Amniotic epithelial cell (primary cell): ENCODE measurements at places on chromosomes 5 and 9.

DNA sequence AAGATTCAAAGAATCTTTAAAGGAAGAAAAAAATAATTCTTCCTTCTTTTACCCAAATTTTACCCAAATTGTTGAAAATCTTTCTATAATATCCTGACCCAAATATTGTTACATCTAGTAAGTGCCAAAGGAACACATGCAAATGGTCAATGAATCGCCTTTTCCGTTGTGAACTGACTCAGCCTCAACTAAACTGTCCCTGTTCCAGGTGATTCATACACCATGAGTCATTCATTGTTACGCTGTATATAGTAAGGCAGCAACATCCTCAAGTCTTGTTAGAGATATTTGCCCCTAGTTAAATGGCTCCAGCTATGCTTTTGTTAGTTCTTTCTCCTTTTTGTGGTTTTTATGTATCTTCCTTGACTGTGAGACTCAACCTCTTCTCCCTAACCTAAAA is 9.7 kb downstream of the PTGER4 start:
- DNase-seq, result peak; percentile 90

GRCh38 chr5:74767579-74767913 is 497 bp downstream of the NSA2 start:
- peak; percentile 72 for DNase-seq

- no peak for DNase-seq
Observed at GRCh38 chr5:169089343-169089742, 211.6 kb downstream of the SLIT3 start.

DNA sequence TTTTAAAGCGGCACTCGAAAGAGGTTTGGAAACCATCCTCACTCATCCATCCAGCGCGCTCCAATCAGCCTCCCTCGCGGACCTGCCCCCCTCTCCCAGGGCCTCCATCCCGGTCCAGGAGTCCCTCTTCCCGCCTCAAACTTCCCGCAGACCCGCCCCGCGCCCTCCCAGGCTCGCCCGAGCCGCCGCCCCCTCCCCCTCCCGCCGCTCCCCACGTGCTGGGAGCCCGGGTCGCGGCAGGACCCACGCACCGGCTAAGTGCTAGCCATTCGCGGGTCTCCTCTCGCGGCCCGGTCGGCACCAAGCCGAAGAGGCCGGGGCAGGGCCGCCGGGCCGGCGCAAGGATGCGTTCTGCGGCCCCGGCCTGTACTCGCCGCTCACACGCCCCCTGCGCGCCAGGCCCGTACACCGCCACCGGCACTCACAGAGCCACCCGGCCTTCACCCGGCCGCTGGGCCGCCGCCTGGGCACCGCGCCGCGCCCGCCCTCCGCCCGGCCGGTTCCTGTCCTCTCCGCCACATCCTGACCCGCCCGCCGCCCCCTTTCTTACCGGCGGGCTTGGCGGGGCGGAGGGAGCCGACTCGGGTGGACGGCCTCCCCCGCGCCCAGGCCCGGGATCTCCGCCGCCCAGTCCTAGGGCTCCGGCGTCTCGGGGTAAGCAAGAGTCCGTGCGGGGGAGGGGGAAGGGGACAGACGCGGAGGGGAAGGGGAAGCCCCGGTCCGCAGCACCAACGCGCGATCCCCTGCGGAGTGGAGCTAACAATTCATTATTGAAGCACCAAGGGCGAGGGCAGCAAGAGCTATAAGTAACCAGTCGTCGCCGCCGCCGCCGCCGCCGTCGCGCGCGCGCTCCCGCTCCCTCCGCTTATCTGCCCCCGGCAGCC is 576 bp downstream of the CHD1 start:
- peak; percentile 48 for DNase-seq

DNA sequence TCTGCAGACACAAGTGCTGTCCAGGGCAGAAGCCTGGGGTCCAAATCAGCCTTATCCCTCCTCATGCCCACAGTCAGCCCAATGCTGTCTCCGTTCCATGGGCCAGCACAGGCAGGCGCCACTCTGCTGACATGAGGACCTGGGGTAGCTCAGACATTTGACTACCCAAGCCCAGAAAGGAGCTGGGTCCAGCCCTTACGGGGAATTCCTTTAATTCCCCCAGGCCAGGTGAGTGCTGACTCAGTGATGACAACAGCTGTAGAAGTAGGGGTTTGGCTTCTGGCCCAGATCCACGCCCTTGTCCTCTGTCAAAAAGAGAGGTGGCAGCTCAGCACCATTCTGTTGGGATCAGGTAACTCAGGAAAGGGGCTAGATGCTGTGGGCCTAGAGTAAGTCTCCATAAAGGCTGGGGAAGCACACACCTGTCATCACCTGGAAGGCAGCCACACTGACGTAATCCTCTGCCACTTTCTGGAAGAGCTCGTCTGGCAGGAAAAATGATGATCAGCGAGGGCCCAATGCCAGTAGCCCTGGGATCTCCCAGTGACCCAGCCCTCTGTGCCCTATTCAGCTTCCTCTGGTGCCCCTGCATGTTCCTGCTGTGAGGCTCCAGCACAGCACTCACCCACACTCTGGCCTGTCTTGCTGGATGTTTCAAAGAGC is 1.9 kb downstream of the RAB24 start:
- no peak for DNase-seq

GRCh38 chr5:15183520-15183919 is 311.9 kb upstream of the ANKH start:
- DNase-seq, result peak; percentile 3

- no peak for DNase-seq
Observed at GRCh38 chr9:12221470-12221869, 471.7 kb upstream of the TYRP1 start.

- DNase-seq, result peak; percentile 11
Observed at GRCh38 chr9:112037281-112038016, 137.6 kb downstream of the SUSD1 start.

- no peak for DNase-seq
Observed at GRCh38 chr5:41797662-41798061, 72.6 kb downstream of the OXCT1 start.
